Foreskin keratinocyte (primary cell): ENCODE measurements at places on chromosomes 4 and X.

DNA sequence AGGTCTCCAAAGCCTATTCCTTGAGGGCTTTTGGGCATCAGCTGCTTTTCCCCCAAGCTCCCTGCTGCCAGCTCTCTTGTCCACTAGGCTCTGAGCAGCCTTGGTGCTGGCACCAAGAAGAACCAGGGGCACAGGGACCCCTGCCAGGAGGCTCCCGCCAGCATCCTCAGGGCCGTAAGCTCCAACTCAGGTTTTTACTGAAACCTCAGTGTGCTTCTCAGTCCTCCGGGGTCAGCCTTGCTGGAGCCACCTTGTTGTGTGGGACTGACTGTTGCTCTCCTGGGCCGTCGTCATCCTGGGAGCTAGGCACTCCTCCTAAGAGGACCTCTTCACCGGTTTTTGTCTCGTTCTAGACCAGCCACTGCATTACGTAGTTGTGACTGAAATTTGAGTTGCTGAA is 38.9 kb downstream of the NOP14 start:
- DNase-seq = no peak

GRCh38 chr4:25938366-25938765 is 24.3 kb downstream of the SMIM20 start:
- DNase-seq = no peak

- DNase-seq = no peak
Observed at GRCh38 chr4:163493643-163494359, 689 bp upstream of the TMA16 start.

DNA sequence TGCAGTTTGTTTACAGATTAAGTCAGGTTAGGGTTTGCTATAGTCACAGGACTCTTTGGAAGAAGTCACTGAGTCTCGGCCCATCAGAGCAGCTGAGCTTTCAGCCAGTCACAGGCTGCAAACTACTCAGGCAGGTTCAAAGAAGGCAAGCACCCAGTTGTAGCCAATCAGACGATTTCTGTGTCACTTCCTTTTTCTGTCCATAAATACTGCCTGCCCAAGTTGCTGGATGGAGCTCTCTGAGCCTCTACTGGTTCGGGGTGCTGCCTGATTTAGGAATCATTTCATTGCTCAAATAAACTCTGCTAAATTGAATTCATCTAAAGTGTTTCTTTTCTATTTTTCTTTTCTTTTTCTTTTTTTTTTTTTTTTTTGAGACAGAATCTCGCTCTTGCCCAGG is 7.3 kb upstream of the SH3BP2 start:
- DNase-seq = no peak

DNA sequence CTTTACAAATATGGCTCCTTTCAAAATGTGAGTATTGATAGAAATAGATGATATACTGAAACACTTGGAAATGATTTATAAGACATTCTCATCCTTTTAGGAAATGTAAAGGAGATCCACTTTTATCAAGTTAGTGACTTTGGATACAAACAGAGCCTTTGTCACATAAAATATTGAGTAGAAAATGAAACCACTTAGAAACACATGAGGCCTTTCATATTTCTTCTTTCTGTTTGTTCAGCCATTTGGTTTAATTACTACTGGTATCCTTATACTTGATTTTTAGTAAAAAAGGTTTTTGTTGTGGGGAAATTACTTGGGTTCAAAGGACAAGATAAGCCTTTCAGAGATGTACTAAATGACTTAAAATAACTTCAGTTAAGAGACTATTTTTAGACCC is 4.1 kb downstream of the STOX2 start:
- no peak for DNase-seq

DNA sequence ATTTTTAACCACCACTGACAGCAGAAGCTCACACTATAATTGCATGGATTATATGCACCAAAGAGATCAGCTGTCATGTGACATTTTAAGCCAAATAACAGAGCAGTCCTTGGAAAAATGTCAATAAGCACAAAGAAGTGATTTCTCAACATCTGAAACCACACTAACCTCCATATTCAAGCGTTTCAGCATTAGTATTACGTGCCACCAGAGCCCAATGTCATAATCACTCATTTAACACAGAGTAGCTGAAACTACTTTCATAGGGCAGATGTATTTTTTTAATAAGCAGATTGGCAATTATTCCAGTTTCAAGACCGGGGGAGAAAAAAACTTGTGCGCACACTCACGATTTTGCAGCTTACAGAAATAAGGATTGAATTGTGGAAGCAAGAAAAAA is 76.6 kb downstream of the SH3KBP1 start:
- DNase-seq = no peak

GRCh38 chr4:3372933-3373465 is 68.8 kb upstream of the HGFAC start:
- DNase-seq = no peak

DNA sequence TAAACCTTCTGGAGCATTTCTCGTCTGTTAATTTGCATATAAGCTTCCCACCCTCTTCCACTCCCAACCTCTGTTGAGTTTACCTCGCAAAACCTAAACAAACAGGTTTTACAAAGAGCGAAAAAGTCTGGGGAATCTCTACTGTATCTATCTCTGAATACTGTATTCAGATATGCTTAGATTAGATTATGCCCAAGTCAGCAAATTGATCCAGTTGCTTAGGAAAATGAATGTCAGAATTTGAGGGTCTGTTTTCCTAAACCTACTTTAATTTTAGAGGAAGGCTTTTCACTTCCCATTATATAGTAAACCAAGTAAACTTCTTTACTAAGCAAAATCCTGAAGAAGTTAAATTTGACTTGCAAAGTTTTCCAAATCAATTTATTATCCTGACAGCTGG is 6.7 kb downstream of the CCNA2 start:
- no peak for DNase-seq
